Calu3 (cell line): ENCODE measurements at places on chromosomes 12 and 14.
A peak's percentile ranks its signal among the peaks of the same experiment; 100 is the strongest.

DNA sequence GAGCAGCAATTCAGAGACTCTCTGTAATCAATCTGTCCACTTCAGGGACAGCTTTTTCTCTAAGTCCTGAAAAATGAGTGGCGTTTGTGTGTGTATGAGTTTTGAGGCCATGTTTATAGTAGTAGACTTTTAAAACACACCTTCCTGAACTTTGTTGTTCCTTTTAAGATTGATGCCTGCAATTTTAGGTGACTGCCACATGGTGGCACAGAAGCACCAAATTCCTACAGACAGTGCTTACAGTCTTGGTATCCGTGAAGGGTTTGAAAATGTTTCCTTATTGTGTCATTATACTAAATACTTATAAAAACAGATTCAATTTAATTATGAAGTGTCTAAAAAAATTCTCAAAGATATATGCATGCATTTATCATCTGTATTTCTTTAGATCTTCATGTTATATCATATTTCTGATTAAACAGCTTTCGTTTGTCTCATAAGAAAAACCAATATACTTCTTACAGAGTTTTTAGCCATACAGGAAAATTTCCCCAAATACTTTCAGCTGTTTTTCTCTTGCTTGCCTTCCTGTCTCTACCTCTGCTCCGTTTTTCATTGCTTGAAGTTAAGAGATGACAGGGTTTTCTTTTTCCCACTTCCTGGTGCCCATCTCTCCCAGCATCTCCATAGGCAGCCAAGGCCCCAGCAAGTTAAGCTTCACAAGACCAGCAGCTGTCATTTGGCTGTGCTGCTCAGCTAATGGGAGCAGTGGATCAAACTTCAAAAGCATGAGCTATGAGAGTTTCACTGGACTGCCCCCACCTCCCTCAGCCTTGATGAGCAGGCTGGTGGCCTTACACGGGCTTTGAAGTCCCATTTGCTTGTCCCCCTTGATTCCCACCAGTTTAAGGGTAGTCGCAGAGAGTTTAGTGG, 259.6 kb downstream of the AKAP6 start:
- peak; percentile 7 for DNase-seq

- DNase-seq: no peak
Measured at GRCh38 chr12:9333161-9333560, 125.0 kb upstream of the PZP start.

DNA sequence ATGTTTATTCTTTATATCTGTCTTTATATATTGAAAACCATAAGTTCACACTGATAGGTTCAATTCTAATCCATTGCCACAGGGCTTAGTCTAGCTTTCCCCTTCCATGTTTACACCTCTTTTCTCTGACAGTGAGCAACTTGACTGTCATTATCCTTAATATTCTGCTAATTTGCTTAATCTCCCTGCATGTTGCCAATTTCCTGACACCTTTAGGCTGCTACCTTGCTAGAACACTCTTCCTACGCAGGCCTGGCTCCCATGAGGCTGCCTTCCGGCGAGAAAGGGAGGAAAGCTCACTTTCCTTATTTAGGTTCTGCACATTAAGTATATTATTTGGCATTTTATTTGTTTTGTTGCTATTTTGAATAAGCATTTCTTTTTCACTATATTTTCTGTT, 12.8 kb upstream of the FRS2 start:
- no peak for DNase-seq

DNA sequence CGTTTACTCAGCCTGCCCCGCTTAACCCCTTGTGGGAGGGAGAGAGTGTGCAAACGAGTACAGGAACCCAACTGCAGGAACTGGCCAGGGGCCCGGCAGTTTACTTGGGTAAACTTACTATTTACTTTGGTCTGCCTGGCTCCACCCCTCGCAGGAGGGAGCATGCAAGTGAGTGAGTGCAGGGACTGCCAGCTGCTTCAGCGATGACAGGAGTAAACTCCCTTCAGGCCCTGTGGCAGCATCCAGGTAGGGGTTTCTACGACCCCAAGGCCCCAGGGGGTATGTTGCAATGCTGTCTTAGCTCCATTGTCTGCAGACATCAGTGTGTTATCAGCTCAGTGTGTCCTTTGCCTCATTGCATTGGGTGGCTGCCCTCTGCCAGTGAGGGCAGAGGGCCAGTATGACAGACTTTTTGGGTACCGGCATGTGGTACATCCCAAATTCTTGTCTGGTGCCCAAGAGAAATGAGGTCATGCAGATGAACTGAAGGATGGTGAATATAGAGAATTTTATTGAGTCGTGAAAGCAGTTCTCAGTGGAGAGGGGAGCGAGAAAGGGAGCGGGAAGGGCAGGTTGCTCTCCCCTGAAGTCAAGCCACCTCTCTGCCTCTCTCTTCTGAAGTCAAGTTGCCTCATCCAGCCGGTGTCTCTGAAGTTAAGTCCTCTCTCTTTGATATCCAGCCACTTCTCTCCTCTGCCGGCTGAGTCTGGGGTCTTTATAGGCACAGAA, 181.8 kb downstream of the FUT8 start:
- DNase-seq: peak; percentile 45

- no peak for DNase-seq
Measured at GRCh38 chr14:94936401-94936892, 166.5 kb upstream of the GSC start.

DNA sequence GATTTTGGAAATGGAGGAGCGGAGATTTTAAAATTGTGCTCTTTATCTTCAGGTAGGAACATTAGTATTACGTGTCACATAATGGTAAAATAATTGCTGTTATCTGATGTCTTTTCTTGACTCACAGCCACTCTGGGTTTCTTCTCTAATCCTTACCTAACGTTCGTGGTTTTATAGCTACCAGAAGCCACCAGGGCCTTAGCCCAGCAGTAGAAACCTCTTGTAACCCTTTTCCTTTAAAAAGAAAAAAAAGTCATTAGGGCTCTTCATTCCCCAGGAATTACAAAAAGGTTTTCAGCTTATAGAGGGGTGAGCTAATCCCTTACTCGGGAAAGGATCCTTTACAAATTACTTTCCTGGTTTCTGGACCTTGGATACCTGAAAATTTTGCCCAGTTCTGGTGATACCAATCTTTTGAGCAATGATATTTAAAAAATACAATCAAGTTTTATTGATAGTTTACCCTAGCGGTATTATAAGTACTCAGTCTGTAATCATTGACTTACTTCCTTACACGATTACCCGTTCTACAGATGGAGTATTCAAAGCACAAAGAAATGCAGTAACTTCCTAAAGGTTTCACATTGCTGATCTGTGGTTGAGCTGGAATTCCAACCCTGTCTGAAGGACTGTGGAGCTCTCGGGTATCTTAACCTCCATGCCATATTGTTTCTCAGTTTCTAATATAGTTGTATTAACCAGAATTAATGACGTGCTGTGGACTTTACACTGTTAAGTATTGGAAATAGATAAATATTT, 1.6 kb downstream of the GABARAPL1 start:
- peak; percentile 11 for DNase-seq

DNA sequence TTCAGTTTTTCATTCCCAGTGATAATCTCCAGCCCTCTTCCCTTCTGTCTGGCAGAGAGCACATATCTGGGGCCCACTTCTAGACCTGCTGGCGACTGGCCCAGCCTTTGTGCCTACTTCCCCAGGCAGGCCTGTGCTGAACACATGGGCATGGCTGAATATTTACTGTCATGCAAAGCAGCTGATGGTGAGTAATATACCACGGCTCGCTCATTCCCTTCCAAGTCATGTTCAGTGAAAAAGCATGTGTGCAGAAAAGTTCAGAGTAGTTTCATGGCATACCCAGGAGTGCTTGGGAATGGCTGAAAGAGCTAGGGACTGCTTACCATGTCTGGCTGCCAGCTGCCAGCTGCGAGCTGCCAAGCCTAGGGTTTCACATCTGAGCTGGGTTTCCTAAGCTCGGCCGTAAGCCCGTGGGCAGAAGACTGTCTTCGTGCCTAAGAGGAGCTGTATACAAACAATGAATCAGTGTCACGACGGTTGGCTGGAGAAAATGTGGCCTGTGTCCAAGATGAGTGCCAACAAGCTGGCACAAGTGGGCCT, 179.9 kb upstream of the PELI2 start:
- DNase-seq: no peak

DNA sequence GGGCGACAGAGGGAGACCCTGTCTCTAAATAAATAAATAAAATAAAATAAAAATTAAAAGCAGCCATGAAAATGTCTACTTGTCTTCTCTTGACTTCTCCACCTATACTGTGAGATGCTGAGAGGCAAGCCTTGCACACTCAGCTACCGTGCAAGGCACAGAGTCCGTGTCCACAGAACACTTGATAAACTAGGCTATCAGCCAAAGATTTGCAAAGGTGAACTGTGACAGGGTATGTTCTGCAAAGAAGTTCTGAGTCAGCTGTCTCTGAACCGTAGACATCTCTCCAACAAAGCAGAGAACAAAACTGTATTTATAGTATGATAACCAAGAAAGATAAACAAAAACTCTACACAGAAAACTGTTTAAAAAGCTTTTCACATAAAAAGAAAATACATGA, 35.5 kb downstream of the STXBP6 start:
- DNase-seq: no peak

DNA sequence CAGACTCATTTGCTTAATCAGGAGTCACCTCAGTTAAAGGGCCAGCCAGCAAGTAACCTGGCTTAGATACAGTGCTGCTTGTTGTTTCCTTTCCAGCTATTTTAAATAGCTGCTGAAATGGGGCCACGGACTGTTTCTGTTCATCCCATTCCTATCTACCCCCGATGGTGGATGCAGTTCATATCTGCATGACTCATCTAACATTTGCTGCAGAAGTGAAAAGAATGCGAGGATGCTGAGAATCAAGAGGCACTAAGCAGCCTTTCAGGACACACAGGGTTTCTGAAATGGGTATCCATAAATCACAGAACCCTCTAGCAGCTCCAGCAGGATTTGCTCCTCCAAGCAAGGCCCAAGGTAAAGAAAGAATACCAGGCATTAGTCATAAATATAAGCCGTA, 60.2 kb upstream of the RTRAF start:
- no peak for DNase-seq

GRCh38 chr12:84043355-84043754, 869.2 kb downstream of the SLC6A15 start:
- DNase-seq: peak; percentile 15

DNA sequence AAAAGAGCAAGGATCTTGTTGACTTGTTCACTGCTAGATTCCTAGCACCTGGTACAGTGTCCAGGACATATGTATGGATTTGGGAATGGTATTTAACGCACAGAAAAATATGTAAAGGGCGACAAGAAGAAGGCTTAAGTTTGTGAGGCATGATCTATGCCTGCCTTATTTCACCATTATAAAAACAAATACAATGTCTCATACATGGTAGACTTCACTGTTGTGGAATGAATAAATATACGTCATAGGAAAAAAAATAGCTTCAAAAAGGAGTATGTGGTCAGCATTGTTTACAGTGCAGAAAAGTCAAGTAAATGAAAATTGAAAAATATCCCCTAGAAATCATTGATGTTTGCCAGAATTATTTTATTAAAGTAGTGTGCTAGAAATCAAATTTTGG, 30.0 kb downstream of the HCFC2 start:
- no peak for DNase-seq

GRCh38 chr14:64849940-64850339, 29.8 kb downstream of the SPTB start:
- DNase-seq: no peak

DNA sequence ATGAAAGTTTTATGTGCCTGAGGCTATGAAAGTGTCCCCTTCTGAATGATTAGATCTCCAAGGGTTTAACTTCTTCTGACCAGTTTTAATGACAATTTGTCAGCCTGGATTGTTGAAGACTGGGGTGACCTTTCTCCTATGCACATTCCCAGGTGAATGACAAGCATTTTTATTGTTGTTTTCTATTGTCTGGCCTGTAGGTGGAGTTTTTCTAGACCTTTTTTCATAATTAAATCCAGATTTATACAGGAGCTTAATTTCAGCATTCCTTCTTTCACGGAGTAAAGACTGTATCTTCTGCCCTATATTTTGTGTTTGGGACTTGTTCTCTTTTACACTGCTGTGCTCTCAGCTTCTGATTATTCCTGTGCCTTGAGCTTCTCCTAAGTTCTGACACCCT, 125.0 kb upstream of the FAR2 start:
- DNase-seq: no peak

DNA sequence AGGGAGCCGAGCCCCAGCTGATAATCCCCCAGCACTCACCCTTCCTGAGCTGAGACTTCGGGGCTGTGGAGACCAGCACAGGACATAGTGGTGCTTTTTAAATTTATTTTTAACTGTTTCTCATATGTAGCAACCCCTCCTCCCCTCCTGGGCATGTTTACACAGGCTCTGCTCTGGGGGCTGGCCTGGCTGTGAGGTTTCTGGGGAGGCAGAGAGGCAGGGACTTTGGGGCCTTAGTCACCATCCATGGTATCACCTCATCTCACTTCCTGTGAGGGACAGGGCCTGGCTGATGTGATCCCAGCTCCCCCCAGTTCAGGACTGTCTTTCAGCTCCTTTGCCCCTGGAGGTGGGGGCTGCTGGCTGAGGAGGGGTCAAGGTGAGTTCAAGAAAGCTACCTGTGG, 20.4 kb downstream of the VASH1 start:
- no peak for DNase-seq

DNA sequence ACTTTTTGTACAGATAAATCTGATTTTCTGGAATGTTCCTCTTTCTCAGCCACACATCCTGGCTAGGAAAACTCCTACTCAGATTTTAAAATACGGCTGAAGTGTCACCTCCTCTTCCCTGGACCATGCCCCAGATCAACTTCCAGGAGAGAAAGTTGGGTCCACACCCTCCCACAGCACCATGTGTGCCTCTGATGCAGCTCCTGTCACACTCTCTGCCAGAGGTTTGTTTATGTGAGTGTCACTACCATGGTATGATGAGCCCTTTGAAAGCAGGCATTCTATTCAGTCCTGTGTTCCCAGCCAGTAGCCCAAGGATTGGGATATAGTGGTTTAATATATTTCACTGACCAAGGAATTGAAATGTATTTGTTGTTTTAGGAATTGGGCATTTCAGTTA, 287.2 kb upstream of the ATP2B1 start:
- DNase-seq: no peak

GRCh38 chr12:9365296-9365695, 157.1 kb upstream of the PZP start:
- DNase-seq: no peak

- no peak for DNase-seq
Measured at GRCh38 chr14:61331992-61332657, 10.7 kb downstream of the PRKCH start.

DNA sequence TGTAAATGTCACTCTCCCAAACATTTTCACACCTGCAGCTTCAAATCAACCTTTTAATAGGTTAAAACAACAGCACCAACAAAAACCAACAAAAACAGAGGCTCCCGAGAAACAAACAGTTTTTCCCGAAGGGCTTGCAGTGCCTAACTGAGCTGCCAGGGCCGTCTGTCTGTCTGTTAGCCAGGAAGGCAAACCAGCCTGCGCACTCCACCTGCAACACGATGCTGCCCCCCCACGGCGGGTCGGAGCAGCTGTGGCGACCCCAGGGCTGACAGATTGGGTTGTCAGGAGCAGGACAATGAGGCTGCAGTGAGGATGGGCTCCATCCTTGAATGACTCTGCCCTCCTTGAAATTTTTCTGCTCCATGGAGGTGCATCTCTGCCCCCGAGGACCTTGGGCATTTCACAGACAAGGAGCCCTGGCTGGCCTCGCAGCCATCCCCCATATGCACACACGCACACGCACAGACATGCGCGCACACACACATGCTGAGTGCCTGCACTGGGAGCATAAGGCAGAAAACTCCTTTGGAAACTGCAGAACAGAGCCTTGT, 2.6 kb downstream of the RTL1 start:
- DNase-seq: peak; percentile 68
